Femur (tissue), 1 donor: ENCODE measurements at places on chromosomes 5 and 9.

- no peak for DNase-seq
These were observed 5.1 kb downstream of the SEMA5A start for GRCh38 chr5:9540791-9541190.

GRCh38 chr5:926417-927171 is 33.9 kb downstream of the TRIP13 start:
- peak; percentile 51 for DNase-seq

DNA sequence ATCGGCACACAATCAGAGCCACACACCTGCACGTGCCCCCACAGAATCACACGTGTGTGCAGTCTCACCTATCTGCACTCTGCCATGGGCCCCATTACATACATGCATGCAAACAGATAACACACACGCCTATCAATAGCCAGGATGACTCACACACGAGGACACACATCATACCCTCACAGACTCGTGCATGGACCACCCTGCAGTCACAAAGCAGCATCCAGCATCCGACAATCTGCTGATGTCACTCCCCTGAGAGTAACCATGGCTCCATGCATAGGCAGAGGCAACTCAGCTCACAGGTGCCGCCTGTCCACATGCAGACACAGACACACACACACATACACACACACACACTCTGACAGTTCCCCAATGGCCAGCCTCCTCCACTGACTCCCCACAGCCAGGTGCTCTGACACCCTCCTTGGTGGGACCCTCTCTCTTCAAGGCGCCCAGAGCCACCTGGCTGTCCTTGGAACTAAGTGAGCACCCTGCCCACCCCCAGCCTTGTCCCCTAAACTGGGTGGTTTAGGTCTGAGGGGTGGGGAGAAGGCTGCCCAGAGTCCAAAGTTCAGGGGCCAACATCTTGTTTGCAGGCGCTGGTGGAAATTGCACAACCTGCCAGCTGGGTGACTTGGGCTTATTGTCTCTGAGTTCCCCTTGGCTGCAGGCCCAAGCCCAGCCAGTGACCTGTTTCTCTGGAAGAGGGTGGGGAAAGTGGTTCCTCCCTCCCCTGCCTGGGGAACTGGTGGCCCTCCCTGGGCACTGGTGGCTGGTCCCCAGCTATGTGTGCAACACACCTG is 34.6 kb upstream of the NEK6 start:
- peak; percentile 78 for DNase-seq

DNA sequence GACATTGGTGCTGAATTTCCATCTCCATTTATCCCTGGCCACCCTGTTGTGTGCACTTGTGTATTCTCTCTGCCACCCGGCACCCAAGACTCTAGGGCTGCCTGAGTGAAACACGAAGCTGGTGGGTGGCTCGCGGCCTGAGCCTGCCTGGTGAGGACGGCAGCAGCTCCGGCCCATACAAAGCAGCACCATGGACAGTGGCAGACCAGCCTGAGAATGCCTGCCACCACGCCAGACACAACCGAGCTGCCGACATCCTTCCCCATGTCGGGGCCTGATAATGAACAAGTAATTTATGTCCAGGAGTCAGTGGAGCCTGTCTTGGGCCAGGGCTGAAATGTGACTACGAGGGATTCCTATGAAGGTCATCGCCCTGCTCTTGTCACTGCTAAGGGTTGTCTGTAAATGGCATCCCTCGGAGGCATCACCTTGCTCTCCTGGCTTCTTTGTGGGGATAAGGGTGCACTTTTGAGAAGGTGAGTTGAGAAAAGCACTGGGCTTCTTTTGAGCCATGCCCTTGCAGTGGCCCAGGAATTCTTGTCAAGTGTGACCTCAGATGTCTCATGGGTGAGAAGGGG is 175.7 kb downstream of the MELK start:
- DNase-seq: peak; percentile 57

GRCh38 chr9:34554211-34555001 is 31.6 kb upstream of the ENHO start:
- peak; percentile 41 for DNase-seq
